Vagina (tissue), 2 donors: ENCODE measurements at places on chromosomes 6 and 20.

DNA sequence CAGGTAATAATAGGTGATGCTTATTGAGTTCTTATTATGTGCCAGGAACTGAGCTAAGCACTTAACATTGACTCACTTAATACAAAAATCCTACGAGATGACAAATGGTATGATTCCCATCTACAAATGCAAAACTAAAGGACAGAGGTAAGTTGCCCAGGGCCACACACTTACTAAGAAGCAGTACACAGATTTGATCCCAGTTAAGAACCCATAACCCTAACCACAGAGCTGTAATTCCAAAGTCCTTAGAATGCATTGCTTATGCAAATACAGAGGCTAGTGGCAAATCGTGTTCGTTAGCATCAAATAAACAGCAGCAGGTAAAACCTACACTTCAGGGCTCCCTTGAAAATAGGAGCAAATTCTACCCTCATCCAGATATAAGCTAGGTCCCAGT lies 104.0 kb downstream of the SASH1 start:
- DNase-seq: no peak

DNA sequence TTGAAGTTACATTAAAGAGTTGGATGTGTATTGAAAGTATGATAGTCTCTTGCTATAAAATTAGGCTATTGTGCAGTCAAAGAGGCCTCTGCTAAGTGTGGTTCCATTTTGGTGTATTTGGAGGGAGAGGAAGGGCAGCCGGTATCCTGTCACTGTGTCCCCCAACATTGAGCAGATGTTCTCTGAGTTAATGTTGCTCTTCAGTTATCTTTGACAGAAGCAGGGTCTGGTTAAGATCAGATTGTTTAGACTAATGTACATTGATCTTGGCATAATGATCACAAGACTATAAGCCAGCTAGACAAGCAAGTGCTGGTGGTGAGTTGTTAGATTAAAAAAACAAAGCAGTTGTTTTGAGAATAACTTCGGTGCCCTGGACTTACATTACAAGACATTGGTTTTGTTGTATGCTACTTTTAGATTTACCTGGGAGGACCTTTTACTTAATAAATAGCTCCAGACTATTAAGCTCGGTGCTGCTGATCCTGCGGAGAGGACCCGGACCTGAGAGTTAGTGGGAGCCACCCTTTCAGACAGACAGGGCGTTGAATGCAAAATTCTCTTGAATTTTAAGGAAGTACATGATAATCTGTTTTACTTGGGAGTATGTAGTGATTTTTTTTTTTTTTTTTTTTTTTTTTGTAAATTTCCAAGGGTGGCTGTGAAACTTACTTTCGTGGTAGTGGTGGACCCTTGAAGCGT lies 97.8 kb downstream of the JARID2 start:
- DNase-seq: no peak

DNA sequence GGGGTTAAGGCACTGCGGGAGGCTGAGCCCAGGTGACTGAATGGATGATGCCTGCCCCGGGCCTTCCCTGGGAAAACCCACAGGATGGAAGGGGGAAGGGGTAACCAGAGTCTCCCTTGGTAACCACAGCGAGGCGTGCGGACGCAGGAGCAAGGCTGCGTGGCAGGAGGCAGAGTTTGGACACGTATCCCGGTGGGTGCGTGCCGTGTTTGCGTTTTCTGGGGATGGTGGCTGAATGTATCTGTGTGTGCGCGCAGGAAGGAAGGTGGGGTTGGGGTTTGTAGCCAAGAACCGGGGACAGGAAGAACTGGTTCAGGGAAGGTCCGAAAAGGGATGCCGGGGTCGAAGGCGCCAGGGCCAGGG lies 1.8 kb downstream of the MDGA1 start:
- DNase-seq: no peak

GRCh38 chr6:125232466-125232865 lies 69.3 kb downstream of the HDDC2 start:
- DNase-seq: no peak

DNA sequence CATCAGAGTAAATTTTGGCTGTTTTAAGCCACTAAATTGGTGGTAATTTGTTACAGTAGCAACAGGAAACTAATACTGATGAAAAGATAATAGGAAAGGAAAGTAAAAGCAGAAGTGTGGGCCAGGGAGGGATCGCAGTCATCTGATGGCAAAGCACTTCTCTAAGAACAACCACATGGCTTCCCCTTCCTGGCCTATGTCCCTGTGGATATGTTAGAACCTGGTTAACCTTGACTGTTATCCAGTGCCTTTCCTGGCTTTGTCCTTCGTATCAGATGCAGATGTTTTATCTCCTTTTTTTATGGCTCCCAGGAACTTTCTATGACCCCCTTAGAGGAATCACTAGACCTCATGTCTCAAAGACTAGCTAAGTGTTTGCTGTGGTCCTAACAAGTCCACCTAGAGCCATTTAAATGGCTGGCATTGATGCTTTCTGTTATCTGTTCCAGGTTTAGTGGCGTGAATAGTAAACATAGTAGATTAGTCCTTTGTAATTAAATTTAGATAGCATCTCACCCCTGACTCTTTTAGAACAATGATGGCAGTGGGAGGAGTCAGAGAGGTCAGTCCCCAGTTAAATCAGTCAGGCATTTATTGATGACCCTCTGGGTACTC lies 79.2 kb upstream of the PHACTR2 start:
- no peak for DNase-seq

- no peak for DNase-seq
Observed at GRCh38 chr6:80156221-80156620, 49.8 kb downstream of the BCKDHB start.

DNA sequence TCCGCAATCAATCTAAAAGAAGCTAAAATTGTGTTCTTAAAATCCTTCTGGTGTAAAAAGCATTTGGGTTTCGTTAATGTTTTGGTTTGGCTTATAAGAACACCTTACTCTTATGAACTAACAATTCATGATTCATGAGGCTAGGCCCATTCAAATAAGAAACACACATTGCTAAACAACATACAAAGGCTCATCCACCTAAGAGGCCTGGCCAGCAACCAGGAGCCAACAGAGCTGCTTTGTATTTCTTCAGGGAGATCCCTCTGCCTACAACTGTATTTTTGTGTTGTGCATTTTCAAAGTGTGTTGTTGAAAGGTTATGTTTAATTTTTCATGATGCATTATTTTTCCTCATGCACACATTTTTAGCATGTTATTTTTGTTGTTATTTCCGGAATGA lies 98.6 kb downstream of the PTPRK start:
- no peak for DNase-seq

- no peak for DNase-seq
Observed at GRCh38 chr6:88179692-88180091, 13.5 kb upstream of the CNR1 start.

GRCh38 chr6:54515013-54515412 lies 206.8 kb downstream of the TINAG start:
- DNase-seq: no peak

- DNase-seq: no peak
Observed at GRCh38 chr20:61575151-61575937, 323.3 kb downstream of the CDH4 start.

GRCh38 chr20:22684072-22684762 lies 99.8 kb upstream of the FOXA2 start:
- no peak for DNase-seq

DNA sequence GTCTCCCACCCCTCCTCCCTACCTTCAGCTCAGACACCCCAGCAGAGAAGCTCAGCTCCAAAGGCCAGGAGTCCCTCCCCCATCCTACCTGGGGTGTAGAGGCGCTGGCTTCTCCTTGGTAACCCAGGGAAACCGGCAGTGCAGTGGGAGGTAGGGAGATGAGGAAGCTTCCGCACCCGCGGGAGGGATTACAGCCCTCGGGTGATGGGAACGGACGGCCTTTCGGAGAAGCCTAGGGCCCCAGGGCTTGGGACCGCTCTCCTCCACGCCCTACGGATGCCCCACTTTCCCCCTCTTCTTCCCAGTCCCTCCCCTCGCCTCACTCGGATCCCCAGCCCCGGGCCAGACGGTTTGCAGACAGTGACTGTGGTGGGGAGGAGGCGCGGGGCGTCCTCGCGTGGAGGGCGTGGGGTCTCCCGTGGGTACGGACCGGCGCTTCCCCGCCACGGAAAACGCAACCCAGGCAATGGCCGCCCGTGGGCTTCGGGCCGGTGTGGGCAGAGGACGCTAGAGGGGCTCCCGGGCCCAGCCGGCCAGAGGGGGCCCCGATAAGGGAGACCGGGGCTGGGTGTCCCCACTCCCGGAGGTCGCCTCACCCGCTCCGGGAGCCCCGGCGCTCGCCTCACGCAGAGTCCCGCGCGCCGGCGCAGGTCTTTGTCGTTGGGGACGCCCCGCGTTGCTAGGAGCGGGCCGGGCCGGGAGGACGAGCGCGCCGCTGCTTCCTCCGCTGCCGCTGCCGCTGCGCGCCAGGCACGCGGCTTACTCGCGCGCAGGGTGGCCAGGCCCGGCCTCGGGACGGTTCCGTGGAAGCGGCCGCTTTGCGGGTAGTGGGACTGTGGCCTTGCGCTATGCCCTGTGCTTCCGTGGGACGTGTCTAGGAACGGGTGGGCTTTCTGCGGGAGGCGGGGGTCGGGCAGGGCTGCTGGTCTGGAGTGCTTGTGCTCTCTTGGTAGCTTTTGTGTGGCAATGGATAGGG lies 15.8 kb downstream of the AARS2 start:
- no peak for DNase-seq

GRCh38 chr20:46746956-46747526 lies 37.6 kb downstream of the SLC2A10 start:
- DNase-seq: no peak
